ENCODE measurements at places on chromosomes 16 and 17. TPM values are rescaled to one million over a fixed set of nuclear protein-coding genes. Genes with fewer than 3 reads are reported as not detected.

Gene TRPV3
- 0.37 TPM for polyA plus RNA-seq

Gene GRB7
- polyA plus RNA-seq, result 27.3 TPM

Gene SOX8
- 44.8 TPM for polyA plus RNA-seq

Gene ITGAX
- polyA plus RNA-seq, result 0.95 TPM

Gene PLA2G10
- not detected for polyA plus RNA-seq

Gene KRT39
- polyA plus RNA-seq, result not detected

Gene PRSS36
- 0.92 TPM for polyA plus RNA-seq

- DNase-seq, result peak; percentile 49
Measured at GRCh38 chr16:47311738-47312505, 148.9 kb downstream of the ITFG1 start.

DNA sequence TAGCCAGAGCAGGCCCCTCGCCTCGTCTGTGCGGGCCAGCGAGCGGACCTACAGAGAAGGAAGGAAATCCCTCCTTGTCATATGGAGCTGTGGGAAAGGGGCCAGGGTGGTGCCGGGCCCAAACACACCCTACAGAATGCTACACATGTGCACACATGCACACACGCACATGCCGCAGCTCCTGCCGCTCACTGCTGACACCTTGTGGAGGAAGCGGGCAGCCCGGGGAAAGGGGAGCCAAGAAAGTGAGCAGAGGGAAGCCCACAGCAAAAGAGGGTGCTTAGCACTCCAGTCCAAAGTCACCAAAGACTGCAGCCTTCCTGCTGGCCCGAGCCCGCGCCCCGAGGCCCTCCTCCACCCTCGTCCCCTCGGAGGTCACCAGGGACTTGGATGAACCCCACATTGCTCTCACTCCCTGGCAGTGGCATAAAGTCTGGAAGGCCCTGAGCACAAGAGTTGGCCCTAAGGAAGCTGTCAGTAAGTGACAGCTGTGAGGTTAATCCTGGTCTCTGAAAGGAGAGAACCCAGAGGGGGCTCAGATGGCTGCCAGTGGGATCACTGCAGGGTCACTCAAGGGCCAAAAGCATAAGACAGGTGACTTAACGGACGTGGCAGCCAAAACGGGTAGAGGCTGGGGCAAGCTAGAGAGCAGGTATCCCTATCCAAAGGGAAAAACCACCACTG is 68.2 kb downstream of the MYO18A start:
- peak; percentile 92 for DNase-seq

DNA sequence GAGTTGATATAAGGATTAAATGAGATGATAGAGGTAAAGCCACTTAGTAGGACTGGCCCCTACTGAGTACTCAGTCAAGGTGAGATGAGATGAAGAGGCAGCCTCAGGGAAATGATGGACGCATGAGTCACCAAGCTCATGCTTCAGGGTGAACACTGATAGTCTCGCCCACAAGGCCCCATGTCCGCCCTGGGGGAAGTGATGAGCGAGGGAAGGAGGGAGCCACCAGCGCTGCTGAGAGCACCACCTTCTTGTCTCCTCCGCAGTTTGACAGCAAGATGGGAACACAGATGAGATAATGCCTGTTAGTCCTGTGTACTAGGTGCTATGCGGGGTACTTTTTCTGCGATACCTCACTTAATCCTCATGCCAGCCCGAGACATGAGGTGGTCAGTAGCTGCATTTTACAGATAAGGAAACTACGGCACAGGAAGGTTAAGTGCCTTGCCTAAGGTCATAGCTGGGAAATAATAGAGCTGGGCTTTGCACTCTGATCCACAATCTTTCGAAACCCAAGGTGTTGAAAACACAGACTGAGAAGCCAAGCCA is 383.0 kb downstream of the CPPED1 start:
- DNase-seq, result no peak

GRCh38 chr16:4371357-4372000 is at the start of gene VASN:
Gene VASN (plus strand): TSS chr16:4371848. CDS start chr16:4380878, 9,030 bp downstream.
- peak; percentile 85 for DNase-seq

- DNase-seq, result no peak
Measured at GRCh38 chr17:40555296-40556190, 9.7 kb downstream of the CCR7 start.

DNA sequence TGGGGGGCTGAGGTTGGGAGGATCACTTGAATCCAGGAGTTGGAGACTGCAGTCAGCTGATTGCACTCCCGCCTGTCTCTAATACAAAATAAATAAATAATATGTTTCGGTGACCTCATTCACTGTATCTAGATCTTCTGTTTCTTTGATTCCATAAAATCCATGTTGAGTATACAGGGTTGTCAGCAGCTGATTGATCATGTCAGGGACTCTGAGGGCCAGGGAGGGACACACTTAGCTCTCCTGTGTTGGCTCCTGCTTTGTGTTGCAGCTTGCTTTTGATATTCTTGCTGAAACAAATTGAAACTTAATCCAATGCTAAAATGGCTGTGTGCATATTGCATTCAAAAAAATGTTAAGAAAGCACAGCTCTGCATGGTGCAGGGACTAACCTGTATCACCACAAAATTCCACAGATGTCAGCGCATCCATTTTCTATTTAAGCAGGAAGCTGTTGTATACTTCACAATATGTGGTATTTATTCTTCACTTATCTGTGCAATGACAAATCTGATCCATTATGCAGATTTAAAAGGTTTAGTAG is 454.5 kb downstream of the CDH11 start:
- DNase-seq, result no peak

GRCh38 chr17:2190014-2190413 is 113.6 kb downstream of the SMG6 start:
- no peak for DNase-seq
